ENCODE measurements at places on chromosomes 3 and 15.
A peak's percentile ranks its signal among the peaks of the same experiment; 100 is the strongest.

GRCh38 chr15:39230205-39230907 is 350.5 kb upstream of the THBS1 start:
- DNase-seq, result no peak

GRCh38 chr3:81485444-81485865 is 276.0 kb downstream of the GBE1 start:
- no peak for DNase-seq

GRCh38 chr3:46628901-46629369 is 16.6 kb downstream of the FAM240A start:
- DNase-seq, result no peak

DNA sequence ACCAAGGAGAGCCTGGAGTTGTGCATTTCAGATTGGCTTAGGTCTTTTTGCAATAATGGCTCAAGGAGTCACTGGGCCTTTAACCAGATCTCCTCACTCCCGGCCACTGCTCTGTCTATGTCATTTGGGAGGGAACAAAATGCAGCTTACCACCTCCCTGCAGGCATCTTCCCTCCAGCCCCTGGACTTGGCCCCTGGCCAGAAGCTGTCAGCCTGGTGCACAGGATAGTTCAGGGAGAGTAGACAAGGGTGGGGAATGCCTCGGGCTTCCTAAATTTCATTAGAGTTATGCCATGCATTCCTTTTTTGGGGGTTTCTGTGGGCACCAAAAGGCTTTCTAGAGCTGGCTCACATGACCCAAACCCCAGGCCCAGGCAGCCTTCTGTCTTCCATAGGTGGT is 70.2 kb upstream of the HRH1 start:
- no peak for DNase-seq

DNA sequence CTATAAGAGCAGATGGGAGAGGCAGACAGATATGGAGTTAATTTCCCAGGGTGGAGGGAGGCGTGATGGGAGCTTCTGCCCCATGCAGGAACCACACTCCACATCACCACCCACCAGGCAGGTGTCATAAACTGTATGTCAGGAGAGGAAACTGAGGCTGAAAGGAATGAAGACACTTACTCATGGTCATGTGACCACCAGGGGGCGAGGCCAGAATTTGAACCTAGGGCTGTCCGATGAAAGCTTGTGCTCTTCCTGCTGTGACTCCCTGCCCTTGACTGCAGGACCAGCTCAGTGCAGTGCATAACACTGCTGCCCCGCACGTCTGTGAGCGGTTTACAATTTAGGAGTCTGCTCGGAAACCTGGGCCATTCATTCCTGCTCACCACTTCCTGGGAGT is 28.8 kb downstream of the NUP210 start:
- no peak for DNase-seq

- DNase-seq, result peak; percentile 4
Measured at GRCh38 chr15:37133602-37134001, 33.3 kb upstream of the MEIS2 start.

DNA sequence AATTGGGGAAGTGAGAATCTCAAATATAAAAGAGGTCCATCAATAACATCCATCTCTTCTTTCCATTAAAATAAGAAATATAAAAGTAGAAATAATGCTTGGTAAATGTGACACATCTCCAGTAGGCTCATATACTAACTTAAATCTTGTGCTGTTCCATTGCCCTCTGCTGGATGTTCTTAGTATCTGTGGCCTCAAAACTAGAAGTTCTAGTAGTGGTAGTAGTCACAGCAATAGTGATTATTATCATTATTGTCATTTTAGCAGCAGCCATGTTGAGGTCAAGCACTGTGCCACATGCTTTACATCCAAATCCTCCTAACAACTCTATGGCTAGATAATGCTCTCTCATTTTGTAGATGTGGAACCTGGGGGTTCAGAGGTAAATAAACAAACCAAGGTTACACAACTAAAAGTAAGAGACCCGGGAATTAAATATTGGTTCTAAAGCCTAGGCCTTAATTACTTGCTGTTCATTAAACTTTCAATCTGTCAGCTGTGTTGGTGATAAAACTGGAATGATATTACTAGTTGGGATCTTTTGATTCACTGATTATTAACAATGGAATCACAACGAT is 20.2 kb upstream of the BTLA start:
- DNase-seq, result peak; percentile 81

- DNase-seq, result no peak
Measured at GRCh38 chr15:100330629-100331215, 11.1 kb downstream of the ADAMTS17 start.

Measured in COLO829 (cell line).